T-helper 9 cell (primary cell): ENCODE measurements at places on chromosomes 16 and 17.

DNA sequence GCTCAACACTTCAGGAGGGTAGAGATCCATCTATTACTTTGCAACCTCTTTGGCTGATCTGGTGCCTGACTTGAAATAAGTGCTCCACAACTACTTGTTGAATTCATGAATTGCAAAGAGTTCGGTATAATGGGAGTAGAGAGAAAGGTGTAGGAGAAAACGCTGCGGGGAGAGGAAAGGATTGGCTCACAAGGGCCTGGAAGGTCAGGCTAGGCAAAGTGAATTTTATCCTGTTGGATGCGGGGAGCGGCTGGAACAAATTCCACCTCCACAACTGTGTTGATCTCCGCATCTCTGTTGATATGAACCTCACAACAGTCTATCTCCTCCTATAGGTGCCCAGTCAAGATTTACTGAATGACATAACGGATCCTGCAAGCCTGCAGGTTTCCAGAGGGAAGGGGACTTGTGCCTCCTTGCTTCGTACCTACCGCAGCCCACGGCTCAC is 684 bp downstream of the SLX4 start:
- no peak for DNase-seq

GRCh38 chr17:66957343-66957742 is 7.2 kb upstream of the CACNG4 start:
- DNase-seq, result no peak

DNA sequence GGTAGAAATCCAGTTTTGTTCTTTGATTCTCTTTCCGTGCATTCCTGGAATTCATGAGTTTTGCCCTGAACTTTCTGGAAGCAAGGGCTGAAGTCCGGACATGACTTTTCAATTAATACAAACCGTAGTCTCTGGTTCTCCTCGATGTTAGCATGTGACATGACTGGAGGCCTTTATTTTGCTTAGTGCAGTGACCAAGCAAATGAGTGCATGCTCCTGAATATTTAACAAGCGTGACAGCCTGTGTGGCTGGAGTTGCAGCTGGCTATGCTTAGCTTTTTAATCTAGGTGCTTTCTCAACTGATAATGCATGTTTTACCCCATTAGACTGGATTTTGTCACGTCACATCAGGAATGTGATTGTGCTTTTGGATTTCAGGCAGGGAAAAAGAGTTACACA is 302.1 kb downstream of the MAP2K6 start:
- no peak for DNase-seq

DNA sequence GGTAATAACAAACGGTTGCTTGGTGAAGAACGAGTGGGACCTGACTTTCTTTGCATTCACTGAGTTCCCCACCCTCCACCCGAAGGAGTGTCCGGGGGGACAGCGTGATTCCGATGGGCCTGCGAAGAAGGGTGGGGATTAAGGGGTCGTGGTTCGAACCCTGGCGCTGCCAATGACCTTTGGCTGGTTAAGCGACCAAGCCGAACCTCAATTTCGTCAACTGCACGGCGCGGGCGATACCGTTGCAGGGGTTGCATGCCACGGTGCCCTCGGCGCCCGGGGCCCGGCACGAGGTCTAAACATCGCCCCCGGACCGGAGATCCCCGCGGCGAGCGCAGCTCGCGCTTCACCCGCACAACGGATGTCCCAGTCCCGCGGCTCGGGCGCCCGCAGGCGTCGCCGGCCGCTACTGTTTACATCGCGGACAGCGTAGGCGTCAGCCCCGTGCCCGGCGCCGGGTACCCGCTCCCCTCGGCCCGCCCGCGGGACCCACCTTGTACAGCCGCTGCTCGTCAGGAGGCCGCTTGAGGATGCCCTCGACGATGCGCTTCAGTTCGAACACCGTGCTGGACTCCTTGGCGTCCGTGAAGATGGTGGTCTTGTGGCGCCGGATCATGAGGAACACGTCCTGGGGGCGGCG is 460 bp downstream of the ELOB start:
- no peak for DNase-seq

DNA sequence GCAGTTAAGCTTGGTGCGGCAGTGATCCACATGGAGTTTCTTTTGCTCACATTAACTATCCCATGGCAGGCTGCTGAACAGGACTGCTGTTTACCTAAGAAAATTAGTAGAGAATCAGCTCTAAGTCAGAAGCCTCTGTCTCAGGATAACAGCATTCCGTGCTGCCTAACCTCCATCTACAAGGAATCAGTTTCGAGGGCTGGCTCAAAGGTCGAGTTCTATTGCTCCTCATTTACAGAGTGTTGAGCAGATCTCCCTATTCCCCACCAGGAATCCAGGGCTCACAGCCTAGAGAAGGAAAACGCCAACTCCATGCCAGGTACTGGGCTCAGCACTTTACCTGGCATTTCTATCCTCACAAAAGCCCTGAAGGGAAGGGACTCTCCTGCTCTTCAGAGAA is 9.9 kb downstream of the GINS2 start:
- no peak for DNase-seq

GRCh38 chr17:81515530-81516041 is 3.0 kb upstream of the ACTG1 start:
- no peak for DNase-seq

- DNase-seq, result no peak
These were observed 52.5 kb downstream of the ARHGAP27 start for GRCh38 chr17:45380046-45380765.

DNA sequence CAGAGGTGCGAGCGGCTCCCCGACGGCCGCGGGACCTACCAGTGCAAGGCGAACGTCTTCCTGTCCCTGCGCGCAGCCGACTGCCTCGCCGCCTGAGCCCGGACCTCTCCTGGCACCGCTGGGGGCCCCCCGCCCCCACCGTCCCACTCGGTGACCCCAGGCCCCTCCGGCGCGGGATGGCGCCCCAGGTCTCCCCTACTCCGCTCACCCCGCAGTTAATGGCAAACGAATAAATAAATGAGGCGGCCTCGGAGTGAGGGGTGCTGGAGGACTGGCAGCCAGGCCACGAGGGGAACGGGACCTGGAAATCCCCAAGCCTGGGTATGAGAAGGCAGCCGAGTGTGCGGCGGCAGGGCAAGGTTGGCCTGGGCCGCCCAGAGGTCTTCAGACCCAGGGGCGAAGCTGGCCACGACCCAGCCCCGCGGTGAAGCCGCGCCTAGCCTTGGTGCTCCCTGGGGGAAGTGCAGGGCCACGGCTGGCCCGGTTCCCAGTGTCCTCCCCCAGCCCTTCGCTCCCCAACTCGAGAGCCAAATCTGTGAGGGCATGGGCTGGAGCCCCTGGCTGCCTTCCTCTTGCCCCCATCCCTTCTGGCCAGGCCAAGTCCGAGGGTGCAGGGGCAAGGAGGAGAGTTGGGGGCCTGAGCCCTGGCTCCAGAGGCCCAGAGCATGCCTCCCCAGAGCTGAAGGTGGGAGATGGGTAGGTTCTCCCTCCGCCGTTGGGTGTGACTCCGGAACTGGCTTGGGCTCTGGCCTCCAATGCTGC is 796 bp downstream of the NPB start:
- no peak for DNase-seq

GRCh38 chr16:53781023-53781605 is 77.2 kb downstream of the FTO start:
- no peak for DNase-seq

DNA sequence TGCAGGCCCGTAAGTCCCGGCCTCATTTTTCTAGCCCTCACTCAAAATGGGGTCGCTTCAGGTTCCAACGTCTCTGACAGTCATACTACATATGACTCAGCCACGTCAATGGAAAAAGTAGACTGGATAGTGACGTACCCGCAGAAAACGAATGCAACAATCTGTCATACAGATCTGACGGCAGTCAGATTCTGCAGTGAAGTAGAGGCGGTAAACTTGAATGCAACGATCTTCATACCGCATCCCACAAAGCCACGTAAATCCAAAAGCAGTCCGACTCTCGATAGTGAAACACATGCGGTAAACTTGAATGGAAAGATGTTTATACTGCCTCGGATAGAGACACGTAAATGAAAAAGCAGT is 38.4 kb upstream of the ARL4D start:
- peak; percentile 37 for DNase-seq

DNA sequence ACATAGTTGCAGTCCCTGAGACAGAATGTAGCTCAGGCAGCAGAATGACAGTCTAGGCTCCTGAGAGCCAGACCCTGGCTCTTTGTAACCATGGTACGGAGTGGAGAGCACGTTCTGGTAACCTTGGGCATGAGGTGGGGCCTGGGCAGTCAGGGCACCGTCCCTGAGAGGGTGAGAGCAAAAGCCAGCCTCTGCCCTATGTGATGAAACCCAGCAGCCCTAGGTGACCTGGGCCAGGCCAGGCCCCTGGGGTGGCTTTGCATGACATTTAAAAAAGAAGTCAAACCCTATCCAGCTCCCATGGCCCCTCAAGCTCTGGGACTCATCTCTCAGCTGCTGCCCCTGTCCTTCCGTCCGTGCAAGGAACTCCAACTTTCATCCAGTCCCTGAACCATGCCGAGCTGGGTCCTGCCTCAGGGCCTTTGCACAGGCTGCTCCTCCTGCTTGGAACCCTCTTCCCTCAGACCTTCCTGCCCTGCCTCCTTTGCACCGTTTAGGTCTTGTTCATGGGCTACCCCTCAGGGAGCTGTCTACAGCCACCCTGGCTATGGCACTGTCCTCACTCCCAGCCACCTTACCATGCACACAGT is 188.6 kb downstream of the NTN1 start:
- no peak for DNase-seq

DNA sequence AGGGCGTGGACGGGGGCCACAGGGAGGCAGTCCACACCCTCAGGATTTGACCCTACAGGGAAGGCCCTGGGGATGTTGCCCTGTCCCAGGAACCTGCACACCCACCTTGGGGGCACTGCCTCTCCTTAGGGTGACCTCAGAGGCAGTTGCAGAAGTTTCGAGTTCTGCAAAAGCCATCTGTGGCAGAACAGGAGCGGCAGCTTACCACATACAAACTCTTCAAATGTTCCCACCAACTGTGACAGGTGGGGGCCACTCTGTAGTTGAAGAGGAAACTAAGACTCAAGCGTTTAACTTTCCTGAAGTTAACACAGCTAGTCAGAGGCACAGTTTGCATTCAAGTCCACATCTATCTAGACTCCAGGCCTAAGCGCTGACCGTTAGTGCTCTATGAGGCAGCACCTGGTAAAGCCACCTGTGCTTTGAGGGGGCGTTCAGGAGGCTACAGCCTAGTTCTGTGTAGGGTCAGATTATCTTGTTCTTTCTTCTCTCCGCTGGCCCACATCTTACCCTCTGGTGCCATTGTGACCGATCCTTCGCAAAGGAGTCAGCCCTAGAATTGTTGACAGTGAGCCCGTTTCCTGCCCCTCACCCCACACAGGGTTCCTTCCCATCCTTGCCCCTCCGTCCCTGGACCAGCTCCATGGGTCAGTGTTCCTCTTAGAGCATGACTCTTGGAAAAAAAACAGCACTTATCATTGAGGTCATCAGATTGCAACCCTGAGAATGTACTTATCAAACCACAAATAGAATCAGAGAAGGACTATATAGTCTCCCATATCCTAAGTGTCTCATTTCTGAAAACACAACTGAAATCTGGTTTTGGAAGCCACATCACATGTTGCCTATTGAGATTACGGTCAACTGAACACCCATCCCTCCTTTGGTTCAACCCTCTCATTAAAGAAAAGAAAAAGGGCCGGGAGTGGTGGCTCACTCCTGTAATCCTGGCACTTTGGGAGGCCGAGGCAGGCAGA is 45.4 kb downstream of the CDH1 start:
- no peak for DNase-seq

DNA sequence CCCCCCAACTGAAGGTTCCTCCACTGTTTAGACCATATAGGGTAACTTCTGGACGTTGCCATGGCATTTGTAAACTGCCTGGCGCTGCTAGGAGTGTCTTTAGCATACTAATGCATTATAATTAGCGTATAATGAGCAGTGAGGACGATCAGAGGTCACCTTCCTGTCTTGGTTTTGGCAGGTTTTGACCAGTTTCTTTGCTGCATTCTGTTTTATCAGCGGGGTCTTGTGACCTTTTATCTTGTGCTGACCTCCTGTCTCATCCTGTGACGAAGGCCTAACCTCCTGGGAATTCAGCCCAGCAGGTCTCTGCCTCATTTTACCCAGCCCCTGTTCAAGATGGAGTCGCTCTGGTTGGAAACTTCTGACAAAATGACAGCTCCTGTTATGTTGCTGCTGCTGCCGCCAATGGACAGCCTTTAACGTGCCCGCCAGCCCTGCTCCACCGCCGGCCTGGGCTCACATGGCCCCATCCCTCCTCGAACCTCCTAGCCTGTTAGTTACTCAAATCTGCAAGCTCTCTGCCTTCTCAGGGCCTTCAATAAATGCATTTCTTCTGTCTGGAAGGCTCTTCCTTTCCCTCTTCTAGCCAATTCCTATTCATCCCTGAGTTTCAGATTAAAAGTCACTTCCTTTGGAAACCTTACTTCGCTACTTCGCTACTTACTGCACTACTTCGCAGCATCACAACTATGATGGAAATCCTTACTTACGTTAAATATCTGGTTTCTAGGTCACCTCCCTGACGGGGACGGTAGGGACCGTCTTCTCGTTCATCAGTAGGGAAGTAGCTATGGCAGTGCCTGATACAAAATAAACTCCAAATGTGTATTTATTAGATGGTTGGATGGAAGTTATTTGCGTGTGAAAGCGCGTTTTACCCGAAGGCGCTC is 640 bp upstream of the NAGLU start:
- no peak for DNase-seq

GRCh38 chr17:28537219-28537610 is 15.2 kb downstream of the UNC119 start:
- no peak for DNase-seq

GRCh38 chr17:83129676-83130075 is 50.3 kb downstream of the METRNL start:
- DNase-seq, result no peak

DNA sequence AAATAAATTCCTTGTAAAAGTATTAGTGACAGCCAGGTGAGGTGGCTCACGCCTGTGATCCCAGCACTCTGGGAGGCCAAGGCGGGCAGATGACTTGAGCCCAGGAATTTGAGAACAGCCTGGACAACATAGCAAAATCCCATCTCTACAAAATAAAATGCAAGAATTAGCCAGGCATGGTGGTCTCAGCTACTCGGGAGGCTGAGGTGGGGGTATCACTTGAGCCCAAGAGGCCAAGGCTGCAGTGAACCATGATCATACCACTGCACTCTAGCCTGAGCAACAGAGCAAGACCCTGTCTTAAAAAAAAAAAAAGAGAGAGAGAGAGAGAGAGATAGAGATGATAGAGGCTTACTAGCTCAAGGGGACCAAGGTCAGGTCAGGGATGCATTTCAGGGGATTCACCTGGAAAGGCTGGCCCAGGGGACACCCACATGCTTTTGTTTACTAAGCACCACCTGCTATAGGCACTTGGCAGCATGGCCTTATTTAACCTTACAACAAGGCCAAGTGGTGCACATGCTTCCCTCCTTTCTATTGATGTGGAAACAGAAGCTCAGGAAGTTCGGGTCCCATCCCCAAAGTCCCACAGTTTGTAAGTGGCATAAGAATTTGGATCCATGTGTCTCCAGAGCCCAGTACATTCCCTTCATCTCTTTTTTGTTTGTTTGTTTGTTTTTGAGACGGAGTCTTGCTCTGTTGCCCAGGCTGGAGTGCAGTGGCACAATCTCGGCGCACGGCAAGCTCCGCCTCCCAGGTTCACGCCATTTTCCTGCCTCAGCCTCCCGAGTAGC is 12.4 kb upstream of the SRCIN1 start:
- no peak for DNase-seq
